ENCODE measurements at places on chromosomes 4 and X.

- no peak for DNase-seq
Observed at GRCh38 chr4:137156807-137157206, 375.5 kb downstream of the PCDH18 start.

DNA sequence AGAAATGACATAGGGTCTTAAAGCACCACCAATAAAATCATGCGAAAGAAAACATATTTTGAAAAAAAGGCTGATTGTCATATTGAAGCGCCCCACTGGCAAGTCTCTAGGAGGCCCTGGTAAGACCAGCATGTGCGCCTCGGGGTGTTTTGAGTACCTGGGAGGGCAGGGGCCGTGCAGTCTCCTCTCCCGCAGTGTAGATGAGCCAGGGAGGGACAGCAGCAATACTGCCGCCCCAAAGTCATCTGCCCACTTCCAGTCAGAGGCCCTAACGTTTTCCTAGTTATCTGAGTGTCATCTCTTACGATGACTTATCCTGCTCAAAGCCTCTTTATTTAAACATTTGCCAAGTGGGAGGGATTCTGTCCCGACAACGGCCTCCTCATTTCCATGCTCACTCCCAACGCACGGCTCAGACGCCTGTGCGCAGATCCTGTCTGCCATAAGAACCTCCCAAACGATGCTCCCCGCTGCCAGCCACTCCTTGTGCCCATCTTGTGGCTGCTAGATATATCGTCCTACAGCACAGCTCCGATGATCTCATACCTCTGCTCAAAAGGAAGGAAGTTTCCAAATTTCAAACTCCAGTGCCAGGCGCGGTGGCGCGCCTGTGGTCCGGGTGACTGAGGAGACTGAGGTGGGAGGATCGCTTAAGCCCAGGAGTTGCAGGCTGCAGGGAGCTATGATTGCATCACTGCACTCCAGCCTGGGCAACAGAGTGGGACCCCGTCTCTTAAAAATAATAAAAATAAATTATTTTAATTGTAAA, 17.2 kb upstream of the SCRG1 start:
- no peak for DNase-seq

GRCh38 chr4:76641758-76642157, 206.7 kb downstream of the SHROOM3 start:
- no peak for DNase-seq

DNA sequence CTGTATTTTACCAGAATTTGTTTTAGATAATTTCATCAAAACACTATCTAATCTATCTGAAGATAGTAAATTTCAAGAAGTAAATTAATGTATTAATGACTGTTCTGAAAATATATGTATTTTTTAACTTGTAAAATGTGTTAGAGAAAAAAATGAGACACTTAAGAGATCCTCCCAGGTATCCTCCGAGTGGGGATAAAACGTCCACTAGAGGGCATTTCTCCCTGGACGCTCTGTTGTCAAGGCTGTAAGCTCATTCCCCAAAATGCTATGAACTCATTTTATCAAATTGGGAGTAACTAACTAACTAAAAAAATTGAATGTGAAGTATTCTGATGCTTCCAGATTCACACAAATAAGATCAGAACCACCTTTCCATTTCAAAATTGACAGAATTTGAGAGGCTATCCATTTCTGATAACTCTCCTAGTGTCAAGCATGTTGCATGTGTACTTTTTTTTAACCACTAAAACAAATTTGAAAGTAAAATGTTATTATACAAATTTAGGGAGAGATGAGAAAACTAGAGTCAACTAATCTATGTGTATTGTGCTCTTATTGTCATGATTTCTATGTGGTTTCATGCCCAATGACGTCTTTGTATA, 337.3 kb upstream of the HS3ST1 start:
- DNase-seq, result no peak

DNA sequence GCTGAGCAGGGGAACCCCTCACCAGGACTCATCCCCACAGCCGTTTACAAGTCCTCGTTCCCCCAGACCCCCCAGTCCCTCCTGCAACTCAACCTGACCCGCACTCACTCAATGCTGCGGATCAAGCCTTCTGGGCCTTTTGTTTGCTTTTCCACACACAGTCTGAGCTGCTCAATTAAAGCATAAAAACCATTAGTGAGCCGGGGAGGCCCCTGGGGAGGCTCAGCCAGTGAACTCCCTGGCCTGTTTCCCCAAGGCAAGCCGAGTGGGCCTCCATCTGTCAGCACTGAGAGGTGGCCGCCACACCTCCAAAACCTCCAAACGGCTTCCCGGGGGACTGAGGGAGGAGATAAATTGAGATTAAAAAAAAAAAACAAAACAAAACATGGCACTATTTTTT, 158.5 kb downstream of the SHOX start:
- no peak for DNase-seq

DNA sequence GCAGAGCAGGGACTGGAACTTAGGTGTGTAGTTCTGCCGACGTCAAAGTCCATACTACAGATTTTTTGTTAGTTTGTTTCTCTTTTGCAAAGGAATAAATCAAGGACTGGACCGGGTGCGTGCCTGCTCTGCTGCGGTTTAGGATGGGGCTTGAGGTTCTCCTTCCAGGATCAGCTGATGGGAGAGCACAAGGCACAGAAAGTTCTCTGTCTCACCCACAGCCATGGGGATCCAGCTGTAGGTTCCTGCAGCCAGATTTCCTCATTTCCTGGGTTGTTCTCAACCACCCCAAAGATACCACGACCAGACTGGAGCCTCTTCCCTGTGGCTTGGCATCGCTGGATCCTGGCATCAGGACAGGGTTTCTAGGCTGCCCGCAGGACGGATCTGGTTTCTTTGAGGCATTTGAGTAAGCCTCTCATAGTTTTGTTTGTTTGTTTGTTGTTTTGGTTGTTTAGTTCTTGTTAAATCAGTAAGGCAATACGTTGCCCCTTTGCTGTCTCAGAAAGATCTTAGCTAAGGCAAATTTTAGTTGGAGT, 789 bp upstream of the SRPX start:
- no peak for DNase-seq

GRCh38 chr4:38872620-38873019, 5.0 kb downstream of the FAM114A1 start:
- no peak for DNase-seq

GRCh38 chr4:180840142-180840541, 1403.1 kb upstream of the TENM3 start:
- no peak for DNase-seq

- DNase-seq, result no peak
Observed at GRCh38 chr4:1241936-1242505, 6.9 kb downstream of the CTBP1 start.

- no peak for DNase-seq
Observed at GRCh38 chrX:21939906-21940305, 603 bp upstream of the SMS start.

DNA sequence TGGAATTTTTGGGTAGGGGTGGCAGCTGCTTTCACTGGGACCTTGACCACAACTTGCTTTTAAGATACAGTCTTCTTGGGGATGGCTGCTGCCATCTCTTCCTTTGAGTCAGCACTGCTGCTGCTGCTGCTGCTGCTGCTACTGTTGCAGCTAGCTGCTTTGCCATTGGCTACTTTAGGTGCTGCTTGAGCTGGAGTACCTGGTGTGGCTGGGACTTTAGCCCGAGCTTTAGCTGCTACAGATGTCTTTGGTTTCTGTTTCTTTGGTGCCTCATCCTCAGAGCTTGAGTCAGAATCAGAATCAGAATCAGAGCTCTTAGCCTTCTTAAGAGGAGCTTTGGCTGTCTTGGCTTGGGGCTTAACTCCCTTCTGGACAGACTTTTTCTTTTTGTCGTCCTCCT, 52.2 kb downstream of the FAM9B start:
- no peak for DNase-seq

DNA sequence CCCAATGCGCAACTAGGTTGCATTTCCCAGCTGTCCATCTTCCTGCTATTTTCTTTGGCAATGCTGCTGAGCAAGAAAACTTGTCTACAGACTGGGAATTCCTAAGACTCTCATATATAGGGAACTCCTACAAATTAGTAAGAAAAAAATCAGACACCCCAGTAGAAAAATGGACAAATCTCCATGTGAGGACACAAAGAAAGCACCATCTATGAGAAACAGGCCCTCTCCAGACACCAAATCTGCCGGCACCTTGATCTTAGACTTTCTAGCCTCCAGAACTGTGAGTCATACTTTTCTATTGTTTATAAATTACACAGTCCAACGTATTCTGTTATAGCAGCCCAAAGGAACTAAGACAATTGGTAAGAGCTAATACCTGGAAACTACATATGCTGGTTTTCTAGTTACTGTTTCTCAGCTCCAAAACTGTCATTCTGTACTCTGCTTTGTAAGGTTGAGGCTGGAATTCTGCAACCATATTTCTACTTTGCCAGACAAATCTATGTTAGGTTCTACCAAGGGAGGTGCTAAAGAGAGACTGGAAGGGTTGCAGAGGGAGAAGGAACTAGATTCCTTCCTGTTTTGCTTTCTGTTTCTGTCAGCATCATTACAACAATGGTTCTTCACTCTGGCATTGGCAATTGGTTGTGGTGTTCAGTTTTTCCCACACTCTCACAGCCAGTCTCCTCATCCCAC, 35.7 kb upstream of the FAM241A start:
- DNase-seq, result no peak

DNA sequence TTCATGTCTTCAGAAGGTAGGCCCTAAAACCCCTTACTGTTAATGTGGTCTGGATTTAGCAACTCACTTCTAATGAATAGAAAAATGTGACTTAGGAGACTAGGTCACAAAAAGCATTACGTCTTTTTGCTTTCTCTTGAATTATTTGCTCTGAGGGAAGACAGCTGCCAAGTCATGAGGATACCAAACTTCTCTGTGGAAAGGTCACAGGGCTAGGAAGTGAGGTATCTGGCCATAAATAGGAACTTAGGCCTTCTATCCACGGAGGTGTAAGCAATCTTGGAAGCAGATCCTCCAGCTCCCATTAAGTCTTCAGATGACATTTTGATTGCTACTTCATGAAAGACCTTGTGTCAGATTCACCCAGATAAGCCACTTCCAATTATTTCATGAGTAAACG, 120.6 kb downstream of the JADE1 start:
- no peak for DNase-seq

DNA sequence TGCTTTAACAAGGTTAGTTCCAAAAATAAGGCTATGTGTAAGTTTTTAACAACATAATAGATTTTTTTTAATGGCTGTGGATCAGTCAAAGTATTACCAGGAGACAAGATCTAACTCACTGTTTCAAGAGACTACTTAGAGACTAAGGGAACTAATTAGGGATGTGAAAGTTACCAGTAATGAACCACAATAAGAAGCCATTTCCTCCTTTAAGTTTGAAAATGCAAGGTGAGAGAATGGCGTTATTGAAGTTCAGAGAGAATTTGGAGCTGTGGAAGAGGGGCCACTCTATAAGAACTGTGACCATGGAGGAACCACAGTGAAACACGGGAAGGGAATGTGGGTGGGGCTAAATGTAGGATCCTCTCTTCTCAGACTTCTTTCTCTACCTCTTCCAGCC, 624.2 kb downstream of the GLUD2 start:
- DNase-seq, result no peak

DNA sequence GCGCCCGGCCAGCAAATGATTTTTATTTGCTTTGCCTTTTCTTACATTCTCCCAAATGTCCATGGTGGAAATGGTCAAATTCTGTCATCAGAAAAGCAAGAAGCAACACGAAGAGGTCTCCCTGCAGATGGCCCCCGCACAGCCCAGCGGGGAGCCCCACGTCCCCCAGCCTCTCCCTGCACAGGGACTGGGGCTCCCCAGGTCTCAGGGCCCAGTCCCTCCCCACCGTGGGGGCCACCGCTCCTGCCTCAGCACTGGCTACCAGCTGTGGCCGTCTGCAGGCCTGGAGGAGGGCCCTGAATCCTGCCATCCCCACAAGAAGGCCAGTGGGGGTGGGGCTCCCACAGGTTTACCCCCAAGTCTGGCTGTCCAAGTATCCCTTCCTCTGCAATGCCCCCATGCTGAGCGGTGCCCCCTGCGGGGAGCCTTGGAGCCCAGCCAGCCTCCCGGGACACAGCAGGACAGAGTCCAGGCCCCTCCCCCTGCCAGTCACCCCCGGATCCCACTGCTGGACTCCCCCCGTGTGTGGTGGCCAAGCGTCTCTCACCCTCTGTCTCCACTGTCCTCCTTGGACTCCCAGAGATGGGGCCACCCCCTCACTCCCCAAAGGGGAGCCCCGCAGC, 38.2 kb upstream of the ADRA2C start:
- no peak for DNase-seq

GRCh38 chr4:182339221-182339641, 96.0 kb downstream of the TENM3 start:
- DNase-seq, result no peak

- DNase-seq, result no peak
Observed at GRCh38 chrX:28391528-28391927, 195.7 kb upstream of the IL1RAPL1 start.

GRCh38 chr4:173652283-173652931, 122.4 kb upstream of the HAND2 start:
- no peak for DNase-seq

- no peak for DNase-seq
Observed at GRCh38 chr4:87500092-87500462, 29.1 kb downstream of the SPARCL1 start.

DNA sequence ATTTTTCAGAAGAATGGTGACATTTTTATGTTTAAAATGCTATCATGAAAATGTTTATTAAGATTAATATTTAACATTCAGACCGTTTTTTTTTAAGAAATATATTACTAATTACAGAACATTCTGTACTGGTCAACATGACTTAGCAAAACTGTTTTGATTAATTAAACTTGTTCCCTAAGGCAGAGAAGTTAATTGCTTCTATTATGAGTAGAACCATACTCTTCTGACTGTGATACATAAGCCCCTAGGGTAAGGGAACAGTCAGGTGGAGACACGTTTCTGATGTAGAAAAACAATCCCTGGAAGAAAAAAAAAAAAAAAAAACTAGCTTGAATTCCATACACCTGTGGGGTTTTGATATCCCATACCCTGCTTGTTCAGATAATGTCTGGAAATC, 97.4 kb downstream of the GPM6A start:
- DNase-seq, result no peak

- DNase-seq, result no peak
Observed at GRCh38 chr4:25088093-25088952, 57.6 kb upstream of the LGI2 start.

- DNase-seq, result no peak
Observed at GRCh38 chr4:186658657-186659056, 65.0 kb downstream of the FAT1 start.

GRCh38 chrX:386768-387575, at the start of gene PPP2R3B:
PPP2R3B (minus strand) TSS chrX:386907; CDS start chrX:386691, 216 bp downstream.
- peak; percentile 99 for DNase-seq

- DNase-seq, result no peak
Observed at GRCh38 chr4:84985952-84986351, 19.5 kb upstream of the WDFY3 start.

DNA sequence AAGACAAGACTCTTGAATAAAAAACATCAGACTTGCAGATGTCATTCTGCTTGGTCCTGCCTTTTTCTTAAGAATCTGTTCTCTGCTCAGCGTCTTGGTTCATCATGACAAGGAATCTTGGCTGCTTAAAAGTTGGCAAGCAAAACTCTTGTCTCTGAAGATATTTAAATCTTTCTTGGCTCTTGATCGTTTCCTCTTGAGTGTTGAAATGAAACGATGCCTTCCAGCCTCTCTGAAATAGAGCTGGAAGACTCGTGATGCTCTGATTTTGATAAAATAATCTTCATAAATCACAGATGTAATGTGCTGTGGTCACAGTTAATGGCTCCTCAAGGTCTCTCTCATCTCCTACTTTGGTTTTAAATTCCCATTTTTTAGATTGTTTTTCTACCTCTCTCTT, 39.9 kb upstream of the TMEM192 start:
- no peak for DNase-seq
